Kidney epithelial cell (primary cell): ENCODE measurements at places on chromosomes 1 and 21. TPM values are rescaled to one million over a fixed set of nuclear protein-coding genes. Genes with fewer than 3 reads are reported as not detected.
A peak's percentile ranks its signal among the peaks of the same experiment; 100 is the strongest.

DNA sequence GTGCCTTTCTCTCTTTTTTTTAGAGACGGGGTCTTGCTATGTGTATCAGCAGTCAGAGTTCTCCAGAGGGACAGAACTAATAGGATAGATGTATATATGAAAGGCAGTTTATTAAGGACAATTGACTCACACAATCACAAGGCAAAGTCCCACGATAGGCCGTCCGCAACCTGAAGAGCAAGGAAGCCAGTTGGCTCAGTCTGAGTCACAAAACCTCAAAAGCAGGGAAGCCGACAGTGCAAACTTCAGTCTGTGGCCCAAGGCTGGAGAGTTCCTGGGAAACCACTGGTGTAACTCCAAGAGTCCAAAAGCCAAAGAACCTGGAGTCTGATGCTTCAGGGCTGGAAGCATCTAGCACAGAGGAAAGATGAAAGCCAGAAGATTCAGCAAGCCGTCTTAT lies 16.3 kb upstream of the H3-3A start:
- peak; percentile 35 for DNase-seq

IGSF9 gene
- 1.7 and 1.9 TPM in 2 replicates for total RNA-seq

MNDA gene
- not detected in 2 replicates for total RNA-seq

PCP4L1 gene
- not detected in 2 replicates for total RNA-seq

DNA sequence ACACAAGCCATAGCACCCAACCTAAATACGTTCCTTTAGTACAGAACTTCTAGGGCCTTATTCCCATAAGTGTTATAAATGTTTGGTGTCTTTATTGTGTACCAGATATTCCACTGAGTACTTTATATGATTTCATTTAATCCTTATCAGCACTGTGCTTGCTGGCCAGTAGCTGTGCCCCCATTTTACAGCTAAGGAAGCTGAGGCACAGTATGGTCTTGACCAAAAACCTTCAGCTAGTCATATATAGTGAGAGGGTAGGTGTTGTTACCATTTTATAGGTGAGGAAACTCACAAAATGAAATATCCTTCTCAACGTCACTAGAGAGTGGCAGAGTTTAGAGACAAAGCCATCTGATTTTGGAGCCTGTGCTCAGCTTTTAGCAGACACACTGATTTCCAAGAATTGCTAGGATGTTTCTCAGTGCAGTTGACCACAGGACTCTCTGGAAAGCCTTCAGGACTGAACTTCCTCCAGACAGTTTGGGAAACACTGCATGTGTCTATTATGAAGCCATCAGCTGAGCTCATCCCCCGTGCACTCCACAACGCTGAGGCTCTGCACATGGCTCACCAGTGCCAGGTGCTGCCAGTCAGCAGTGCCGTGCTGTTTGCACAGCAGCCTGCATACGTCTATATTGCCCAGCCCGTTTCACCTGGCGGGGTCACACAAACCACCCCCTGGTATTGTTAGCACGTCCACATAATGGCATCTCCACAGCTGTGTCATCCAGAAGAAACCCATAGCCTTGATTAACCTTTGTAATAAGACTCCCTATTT lies 15.4 kb downstream of the NPPA start:
- no peak for DNase-seq

METTL13 gene
- 35.1 and 37.9 TPM in 2 replicates for total RNA-seq

DNA sequence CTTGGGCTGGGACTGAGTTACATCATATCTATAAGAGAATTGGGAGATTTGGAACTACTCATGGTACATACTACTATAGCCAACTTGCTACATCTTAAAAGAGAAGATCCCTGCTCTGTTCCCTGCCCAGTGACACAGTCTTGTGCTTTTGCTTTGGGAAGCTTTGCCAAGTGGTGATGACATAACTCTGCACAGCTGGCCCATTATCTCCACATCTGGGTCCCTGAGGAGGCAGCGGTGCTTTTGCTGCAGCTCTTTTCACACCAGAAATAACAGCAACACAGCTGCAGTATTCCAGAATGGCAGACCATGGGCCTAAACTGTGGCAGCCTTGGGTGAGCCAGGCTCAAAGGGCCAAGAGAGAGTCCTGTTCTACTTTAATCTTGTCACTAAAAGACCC lies 296.0 kb downstream of the HHAT start:
- no peak for DNase-seq

TENT5C gene
- 0.07 and 0.13 TPM in 2 replicates for total RNA-seq
